ENCODE measurements at places on chromosomes 1 and 21.

- DNase-seq: no peak
Measured at GRCh38 chr1:51525295-51525694, 6.2 kb upstream of the EPS15 start.

DNA sequence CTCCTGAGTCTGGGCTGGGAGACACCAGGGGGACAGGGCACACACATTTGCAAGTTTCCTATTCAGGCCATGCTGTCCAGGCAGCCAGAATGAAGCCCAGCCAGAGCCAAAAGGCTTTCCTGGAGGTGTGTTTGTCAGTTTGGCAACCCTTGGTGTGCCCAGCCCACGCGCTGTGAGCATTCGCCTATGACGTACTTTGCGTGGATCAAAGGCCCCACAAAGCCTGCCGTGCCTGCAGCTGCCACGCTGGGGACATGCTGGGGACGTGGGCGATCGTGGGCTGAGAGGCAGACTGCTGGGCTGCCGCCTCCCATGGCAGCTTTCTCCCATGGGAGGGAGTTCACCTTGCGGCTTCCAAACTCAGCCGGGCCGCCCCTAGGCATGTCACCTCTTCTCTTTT, 57.5 kb downstream of the CD247 start:
- DNase-seq: no peak

DNA sequence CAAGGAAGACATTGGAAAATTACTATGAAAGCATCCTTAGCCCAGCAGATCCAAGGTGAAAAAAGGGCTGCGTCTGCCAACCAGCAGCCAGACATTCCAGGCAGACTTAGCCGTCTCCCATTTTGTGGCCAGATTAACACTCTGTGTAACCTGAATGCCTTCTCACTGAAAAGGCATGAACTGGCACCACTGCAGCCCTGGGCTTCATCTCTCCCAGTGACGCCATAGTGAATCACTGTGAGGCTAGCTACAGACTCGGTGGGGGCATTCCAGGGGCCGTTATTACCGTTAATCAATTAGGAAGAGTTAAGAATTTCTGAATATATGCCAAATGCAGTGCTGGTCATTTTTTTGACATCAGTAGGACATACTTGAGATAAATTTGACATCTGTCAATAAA, 627.4 kb downstream of the LMO4 start:
- peak; percentile 85 for DNase-seq

- peak; percentile 88 for DNase-seq
Measured at GRCh38 chr1:115433483-115433882, 95.4 kb upstream of the NGF start.

GRCh38 chr1:62269851-62270495, 49.3 kb downstream of the KANK4 start:
- DNase-seq: no peak

Data from posterior vena cava (tissue), 2 donors.